ENCODE measurements at places on chromosomes 11 and 22. TPM values are rescaled to one million over a fixed set of nuclear protein-coding genes. Genes with fewer than 3 reads are reported as not detected.

KCNJ1 gene
- not detected for total RNA-seq

DNA sequence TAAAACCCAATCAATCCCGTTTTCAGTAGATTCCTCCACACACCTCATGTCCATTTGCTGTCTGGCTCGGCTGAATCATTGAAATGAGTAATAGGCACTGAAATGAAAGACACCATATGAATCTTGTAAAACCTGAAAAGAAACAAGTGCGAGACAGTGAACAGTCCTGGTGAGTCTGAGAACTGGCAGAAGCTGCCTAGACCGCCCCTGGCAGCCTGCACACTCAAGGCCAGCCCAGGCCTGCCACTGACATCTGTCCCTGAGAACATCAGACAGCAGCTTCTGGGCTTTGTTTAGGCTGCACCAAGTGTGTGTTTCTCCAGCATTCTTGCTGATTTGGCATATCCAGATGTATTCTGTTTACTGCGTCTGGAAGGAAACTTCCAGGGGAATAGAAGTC, 44.8 kb downstream of the ENDOD1 start:
- DNase-seq = no peak

DNA sequence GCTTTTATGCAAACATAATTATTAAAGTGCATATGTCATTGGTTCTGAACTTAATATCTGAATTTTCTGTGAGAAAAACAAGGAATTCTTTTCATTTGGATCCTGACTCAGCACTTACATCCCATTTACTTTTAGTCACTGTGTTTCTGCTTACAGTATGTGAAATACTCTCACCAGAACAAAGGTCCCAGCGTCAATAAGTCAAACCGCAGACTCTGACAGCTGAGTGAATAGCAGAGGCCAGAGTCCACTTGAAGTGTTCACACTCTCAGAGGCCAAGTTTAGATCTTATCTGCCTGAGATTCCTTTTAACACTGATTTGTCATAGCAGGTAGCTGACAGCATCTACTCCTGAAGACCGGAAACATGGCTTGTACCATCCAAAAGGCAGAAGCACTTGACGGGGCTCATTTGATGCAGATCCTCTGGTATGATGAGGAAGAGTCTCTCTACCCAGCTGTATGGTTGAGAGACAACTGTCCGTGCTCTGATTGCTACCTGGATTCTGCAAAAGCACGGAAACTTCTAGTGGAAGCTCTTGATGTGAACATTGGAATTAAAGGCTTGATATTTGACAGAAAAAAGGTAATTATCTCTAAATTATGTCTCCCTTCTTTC, 14.6 kb downstream of the BBOX1 start:
- no peak for DNase-seq

RAB1B gene
- total RNA-seq = 138 TPM

DNA sequence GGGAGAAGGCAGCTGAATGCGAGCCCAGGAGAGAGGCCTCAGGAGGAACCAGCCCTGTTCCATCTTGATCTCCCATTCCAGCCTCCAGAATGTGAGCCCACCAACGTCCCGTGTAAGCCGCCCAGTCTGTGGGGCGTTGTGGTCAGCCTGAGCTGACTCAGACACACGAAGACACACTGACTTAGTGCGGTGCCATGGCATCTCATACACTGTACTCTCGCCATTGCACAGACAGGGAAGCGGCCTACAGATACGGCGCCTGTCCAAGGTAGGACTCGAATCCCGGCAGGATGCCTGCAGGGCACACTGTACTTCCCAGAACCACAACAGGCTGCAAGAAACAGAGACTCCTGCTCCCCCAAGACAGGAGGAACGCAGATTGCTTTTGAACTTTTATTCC, 179.6 kb downstream of the CTTN start:
- DNase-seq = no peak

GLB1L2 gene
- total RNA-seq = 4.9 TPM

GRCh38 chr11:2561696-2562581, 117.1 kb downstream of the KCNQ1 start:
- DNase-seq = no peak

DNA sequence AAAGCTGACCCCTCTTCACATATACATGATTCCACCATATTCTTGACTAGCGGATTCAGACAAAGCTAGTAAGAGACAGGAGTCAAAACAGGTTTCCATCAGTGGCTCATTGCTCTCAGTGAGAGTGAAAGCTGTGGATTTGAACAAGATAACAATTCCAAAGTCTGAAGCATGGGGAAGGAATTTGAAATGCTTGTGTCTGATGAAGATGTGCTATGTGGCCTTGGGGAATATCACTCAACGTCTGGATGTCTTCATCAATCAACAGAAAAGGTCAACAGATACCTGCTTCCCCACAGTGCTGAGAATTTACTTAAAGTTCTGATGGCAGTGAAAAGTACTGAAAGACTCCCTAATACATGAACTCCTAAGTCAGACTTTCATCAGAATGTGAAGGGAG, 46.9 kb upstream of the SESN3 start:
- no peak for DNase-seq

DNA sequence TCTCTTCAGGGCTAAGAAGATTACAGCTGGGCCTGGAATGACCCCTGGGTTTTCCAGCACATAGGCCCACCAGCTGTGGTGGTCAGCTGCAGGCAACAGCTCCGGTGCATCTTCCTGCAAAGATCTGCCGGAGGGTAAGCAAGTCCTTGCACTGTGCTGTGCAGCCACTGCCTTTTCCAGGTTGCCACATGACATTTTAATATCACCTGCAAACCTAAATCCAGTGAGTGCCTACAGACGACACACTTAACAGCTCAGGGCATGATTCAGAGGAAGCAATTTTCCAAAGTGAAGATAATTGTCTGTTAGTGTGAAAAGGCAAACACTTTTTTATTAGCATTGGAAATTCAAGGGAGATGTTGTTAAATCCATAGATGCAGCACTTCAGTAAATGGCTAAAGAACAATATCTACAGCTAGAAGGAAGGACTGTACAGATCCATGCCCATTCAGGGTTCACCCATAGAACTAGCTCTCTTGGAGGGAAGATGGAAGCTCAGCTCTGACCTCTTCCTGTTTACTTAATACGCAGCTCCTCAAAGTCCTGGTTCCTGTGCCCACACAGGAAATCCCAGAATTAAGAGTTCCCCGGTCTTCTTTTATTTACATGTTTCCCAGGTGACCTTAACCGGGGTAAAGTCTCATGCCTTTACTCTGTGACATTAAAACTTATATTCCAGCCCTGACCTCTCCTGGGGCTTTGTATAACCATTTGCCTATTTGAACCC, 13.3 kb upstream of the NRIP3 start:
- DNase-seq = no peak

GRCh38 chr11:134063124-134063495, 5.8 kb upstream of the JAM3 start:
- DNase-seq = no peak

GRCh38 chr11:64665411-64665821, 57.6 kb downstream of the NRXN2 start:
- DNase-seq = no peak

- no peak for DNase-seq
Observed at GRCh38 chr22:26336773-26337172, 92.3 kb upstream of the ASPHD2 start.

DNA sequence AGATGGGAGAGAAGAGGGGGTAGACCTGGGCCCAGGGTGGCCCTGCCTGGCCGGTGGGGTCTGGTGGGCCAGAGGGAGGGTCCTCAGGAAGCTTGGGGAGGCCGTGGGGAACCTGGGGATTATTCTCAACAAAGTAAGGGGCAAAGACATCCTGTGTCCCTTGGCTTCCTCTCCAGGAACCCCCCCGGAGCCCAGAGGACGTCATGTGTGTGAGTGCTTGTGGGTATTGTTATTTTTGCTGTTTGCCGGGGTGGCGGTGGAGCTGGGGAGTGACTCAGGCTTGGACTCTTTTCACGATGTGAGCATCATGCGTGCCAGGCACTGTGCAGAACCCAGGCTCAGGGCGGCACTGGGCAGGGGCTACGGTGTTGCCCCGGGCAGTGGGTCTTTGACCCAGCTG, 982 bp upstream of the SHANK3 start:
- no peak for DNase-seq

- no peak for DNase-seq
Observed at GRCh38 chr11:30326906-30327305, 4.0 kb downstream of the ARL14EP start.

PGA5 gene
- not detected for total RNA-seq

GRCh38 chr22:23891726-23892125, 2.5 kb upstream of the MIF start:
- DNase-seq = no peak

DNA sequence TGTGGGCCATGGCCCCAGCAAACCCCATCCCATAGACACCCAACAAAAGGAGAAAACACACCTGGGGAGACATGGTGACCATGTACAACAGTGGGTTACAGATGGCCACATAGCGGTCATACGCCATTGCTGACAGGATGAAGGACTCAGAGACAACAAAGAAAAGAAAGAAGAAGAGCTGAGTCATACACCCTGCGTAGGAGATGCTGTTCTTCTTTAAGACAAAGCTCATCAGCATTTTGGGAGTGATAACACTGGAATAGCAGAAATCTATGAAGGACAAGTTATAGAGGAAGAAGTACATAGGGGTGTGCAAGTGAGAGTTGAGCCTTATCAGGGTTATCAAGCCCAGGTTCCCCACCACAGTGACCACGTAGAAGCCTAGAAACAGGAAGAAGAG, 4.9 kb downstream of the OR8B8 start:
- no peak for DNase-seq

NLRP14 gene
- total RNA-seq = 0.07 TPM

GRCh38 chr11:35013514-35014233, 97.3 kb downstream of the PDHX start:
- no peak for DNase-seq

TRAPPC4 gene
- 123 TPM for total RNA-seq

DNA sequence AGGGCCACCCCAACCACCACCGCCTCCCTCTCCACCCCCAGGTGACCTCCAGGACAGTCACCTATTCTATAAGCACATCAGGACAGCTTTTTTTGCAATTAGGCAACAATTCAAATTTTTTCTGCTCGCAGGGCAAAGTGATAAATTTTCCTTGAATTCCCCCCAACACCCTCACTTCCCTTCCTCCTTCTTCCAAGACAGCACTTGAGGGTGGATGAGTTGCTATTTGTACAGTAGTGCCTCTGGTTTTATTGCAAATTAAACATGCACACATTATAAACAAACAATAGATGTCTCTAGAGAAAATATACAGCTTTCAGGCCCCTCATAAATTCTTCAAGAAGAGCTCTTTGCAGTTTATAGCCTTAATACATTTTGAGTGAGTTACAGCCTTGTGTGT, 80.9 kb upstream of the USP47 start:
- DNase-seq = no peak

APOBEC3A gene
- not detected for total RNA-seq

KRTAP5-11 gene
- not detected for total RNA-seq

OR8K1 gene
- not detected for total RNA-seq

DNA sequence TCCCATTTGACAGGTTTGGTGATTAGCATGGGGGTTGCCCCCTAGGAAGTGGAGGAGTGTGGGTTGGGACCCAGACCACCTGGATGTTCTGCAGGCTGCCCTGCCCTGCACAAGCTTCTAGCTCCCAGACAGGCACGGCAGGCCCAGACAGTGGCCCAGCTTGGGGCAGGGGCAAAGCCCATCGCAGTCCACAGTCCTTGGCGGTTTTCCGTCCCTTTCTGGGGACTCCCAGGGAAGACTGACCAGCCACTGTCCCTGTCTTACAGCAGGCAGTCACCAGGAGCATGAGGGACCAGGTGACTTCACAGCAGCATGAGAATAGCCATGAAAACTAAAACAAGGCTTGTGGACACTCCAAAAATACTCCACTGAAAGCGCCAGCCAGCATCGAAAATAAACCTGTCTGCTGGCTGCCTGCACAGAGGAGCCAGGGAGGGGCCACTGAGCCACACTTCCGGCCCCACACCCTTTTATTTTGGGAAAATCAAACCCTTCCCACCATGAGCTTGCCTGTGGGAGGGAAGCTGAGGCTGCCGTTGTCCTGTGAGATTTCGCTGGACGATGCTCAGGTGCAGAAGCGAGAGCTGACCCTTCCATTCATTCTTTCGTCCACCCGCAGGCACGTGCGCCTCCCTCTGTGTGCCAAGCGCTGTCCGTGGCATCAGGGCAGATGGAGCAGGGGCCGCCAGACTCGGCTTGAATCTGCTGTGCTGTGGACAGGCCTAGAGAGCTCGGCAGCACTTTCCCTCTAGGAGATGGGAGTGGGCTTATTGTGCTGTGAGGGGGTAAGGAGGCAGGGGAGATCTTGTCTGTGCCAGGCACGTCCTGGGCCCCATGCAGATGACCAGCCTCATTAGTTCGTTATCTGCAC, 28.0 kb downstream of the FADD start:
- no peak for DNase-seq

DNA sequence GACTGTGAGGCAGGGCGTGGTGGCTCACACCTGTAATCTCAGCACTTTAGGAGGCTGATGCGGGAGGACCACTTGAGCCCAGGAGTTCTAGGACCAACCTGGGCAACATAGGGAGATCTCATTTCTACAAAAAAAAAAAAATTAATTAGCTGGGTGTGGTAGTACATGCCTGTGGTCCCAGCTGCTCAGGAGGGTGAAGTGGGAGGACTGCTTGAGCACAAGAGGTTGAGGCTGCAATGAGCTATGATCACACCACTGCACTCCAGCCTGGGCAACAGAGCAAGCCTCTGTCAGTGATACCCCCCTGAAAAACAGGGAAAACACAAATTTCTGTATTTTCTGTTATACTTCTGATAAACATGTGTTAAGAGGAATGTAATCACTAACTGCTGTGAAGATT, 57.8 kb upstream of the ARHGAP32 start:
- no peak for DNase-seq

- DNase-seq = no peak
Observed at GRCh38 chr11:73493956-73494598, 103.8 kb downstream of the FAM168A start.

DNA sequence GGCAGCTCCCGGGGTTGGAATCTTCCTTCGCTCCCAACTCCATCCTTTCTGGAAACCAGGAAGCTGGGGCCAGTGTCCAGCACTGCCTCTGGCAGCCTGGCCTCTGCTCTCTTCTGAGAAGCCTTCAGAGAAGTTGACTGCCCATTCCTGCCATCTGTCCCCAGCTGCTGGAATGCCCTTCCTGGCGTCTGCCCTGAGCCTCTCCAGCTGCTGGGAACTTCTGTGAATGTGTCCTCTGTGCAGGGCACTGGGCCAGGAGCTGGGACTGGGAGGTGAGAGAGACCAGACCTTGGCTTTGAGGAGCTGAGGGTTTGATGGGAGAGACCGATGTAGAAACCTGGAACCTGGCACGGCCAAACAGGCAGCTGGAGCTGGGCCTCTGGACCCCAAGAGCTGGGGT, 5.9 kb upstream of the SOX10 start:
- DNase-seq = no peak

PKDREJ gene
- total RNA-seq = 0.04 TPM

DKK3 gene
- total RNA-seq = not detected

NAALADL1 gene
- total RNA-seq = 14.9 TPM

GLYAT gene
- total RNA-seq = not detected

- DNase-seq = no peak
Observed at GRCh38 chr22:49658902-49659280, 168.8 kb downstream of the BRD1 start.

Measured in activated naive CD4-positive, alpha-beta T cell treated with anti-CD3 and anti-CD28 coated beads, Interleukin-2, amount 50 U/mL, for 72 hours (primary cell).